ENCODE measurements at places on chromosomes 6 and 20.

- DNase-seq, result no peak
Observed at GRCh38 chr6:75349262-75349984, 64.8 kb upstream of the TMEM30A start.

DNA sequence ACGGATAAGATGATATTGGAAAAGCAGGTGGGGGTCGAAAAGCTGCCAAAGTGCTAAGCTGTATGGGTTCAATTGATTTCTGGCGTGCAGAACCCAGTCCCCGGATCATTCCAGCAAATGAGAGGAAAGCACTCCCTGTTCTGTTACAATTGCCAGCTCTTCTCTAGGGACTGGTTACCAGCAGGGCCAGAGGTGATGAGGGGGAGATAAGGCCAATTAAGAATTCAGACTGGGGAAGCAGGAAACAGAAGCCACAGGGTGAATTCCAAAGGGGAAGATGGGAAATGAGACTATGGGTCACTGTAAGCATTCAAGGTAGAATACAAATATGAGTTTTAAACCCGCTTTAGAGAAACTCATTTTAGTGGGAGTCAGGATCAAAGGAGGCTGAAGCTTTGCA, 349.4 kb upstream of the MAP3K7 start:
- no peak for DNase-seq

GRCh38 chr20:63765082-63765873, 25.7 kb downstream of the SLC2A4RG start:
- DNase-seq, result no peak

- DNase-seq, result no peak
Observed at GRCh38 chr6:93968126-93968525, 548.8 kb upstream of the EPHA7 start.

DNA sequence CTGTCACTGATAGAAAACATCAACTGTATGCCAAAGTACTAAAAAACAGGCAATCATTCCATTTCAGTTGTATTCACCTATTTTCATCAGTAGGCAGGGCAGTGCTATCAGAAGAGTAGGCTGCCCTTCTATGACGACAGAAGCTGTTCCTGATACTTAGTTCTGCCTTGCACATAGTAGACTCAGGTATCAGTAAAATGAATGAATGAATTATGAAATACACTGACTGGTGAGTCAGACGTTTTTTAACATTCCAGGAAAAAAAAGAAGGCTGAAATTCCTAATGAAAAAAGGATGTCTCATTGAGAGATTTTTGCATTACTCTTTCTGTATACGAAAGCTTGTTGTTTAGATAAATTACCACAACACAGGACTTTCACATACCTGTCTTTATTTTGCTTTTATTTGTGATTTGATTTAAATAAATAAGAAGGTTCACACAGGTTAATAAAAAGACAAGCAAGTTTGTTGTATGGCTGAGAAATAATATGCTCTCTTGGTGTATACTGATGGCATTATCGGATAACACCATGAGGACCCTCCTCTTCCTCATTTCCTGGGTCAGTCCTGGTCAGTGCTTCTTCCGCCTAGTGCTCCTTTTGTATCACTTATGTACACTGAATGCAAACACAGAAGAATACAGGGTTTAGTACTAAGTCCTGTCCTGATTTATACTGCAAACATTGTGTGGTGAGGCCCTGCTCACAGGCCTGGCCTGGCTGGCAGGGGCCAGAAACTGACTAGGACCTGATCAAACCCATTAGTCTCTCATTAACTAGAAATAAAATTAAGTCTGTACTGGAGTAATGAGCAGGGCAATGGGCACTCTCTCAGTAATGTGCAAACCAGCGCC, 39.4 kb upstream of the SPDEF start:
- DNase-seq, result no peak

- no peak for DNase-seq
Observed at GRCh38 chr6:75815756-75816155, 66.7 kb downstream of the MYO6 start.

DNA sequence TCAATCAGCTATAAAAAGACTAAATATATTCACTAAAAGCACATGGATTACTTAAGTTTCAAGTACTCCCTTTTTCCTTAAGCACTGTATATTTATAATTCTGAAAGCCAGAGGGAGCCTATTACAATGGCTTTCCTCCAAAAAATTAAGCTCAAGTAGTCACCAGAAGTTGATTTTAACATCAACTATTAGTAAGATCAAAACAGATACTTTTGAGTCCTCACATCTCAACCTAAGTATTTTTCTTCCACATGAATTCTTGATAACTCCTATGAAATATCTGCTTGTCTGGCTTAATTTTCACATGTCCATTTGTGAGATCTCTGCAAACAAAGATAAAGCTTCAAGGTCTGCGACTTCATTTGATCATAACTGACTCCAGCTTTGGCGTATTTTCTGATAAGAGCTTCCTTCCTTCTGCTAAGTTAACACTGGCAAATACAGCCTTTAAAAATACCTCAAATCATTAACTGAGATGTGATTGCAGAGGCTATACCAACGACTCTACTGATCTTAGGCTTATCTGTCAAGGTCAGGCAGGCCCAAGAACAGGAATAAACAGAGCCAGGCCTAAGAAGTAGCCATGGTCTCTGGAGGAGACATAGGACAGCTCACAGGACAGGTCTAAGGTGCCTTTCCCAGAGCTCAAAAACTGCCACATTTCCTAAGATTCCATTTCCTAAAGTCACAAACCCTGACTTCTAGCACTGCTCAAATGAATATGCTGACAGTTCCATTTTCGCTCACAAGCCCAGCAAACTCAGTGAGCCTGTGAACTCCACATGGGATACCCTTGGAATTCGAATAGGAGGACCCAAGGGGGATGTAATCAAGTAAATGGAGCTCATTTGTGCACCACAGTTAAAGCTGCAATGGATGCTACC, 10.0 kb downstream of the SNX5 start:
- no peak for DNase-seq

- peak; percentile 60 for DNase-seq
Observed at GRCh38 chr6:129598244-129599187, 111.5 kb downstream of the ARHGAP18 start.

- DNase-seq, result no peak
Observed at GRCh38 chr6:113451049-113451448, 406.1 kb upstream of the MARCKS start.

DNA sequence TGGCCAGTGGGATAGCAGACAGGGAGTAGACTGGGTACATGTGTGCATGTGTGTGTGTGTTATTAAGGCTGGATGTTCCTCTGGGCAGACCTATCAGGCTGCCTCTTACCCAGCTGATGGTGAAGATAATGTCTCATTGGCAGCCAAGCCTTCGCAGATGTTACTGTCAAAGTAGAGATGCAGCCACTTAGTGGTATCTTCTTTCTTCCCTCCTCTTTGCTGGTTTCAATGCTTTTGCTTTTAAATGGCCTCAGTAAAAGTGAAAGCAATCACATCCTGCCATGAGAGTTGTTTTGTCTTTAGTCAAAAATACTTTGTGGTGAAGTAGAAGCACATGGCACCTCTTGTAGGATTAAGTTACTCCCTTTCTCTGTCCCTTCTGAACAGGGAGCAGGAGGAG, 57.5 kb downstream of the SNRNP48 start:
- DNase-seq, result no peak

- no peak for DNase-seq
Observed at GRCh38 chr6:97189767-97190166, 93.2 kb downstream of the MMS22L start.

DNA sequence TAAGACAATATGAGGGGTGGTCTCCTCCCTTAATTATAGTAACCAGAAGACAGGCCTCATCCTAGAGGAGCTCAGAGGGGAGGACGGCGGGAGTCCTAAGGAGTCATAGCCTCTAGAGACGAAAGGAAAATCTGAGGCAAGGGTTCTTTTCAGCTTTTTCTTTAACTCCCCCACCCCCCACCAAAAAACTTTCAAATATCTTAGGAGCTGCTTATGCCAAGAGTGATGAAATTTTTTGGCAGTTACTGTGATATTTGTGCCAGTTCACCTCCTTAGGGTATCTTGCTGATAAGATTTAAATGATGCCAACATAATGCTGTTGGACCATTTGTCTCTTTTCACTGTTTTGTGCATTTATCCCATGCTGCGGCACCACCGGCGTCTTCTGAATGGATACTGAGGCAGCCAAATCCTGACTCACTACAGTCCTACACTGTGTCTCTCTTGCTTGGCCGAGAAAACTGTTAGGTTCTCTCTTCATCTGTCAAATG, 44.5 kb upstream of the DSE start:
- DNase-seq, result no peak

DNA sequence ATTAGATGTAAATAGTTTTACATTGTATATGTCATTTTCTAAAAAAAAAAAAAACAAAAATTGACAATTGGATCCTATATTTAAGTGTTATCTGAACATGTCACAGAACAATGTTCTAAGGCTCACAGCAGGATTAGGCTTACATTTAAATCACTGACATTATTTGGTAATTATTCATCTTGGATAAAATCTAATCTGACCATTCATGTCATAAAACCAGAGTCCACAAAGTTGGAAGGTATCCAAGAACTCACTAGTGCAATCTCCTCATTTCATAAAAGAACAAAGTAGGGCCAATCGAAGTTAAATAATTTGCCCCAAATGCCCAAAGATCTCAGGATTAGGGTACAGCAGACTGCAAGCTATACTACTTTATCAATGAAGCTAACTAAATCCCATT, 73.0 kb downstream of the PDSS2 start:
- no peak for DNase-seq

DNA sequence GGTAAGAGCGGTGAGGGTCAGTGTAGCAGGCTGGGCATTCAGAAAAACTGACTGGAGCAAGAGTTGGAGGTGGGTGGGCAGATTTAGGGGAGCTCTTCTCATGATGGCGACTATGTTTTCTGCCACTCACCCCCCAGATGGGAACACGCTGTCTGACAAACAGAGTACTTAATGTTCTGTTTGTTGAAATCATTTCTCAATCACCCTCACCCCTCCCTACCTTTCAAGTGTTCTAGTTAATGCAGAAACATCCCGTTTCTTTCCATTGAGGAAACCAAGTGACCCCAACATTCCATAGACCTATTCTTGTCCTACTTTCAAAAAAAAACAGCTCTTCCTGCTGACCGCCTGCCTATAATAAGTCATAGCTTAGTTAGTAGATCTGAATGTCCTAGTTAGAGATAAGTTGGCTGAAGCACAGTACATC, 132.5 kb upstream of the NEDD9 start:
- DNase-seq, result peak; percentile 15

- no peak for DNase-seq
Observed at GRCh38 chr6:9233686-9234085, 798.3 kb upstream of the SLC35B3 start.

- DNase-seq, result no peak
Observed at GRCh38 chr6:149127212-149127611, 190.3 kb upstream of the TAB2 start.

All from RCC 7860 (cell line).